ENCODE measurements at places on chromosomes 7 and 10.
A peak's percentile ranks its signal among the peaks of the same experiment; 100 is the strongest.

DNA sequence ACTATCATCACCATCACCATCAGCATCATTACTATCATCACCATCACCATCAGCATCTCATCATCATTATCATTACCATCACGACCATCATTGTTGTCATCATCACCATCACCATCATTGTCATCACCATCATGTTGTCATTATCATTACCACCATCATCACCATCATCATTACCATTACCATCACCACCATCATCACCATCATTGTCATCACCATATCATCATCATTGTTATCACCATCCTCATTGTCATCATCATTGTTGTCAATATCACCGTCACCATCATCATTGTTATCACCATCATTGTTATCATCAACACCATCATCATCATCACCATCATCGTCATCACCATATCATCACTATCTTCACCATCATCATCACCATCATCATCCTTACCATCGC is 124.3 kb downstream of the PTPRN2 start:
- no peak for DNase-seq

DNA sequence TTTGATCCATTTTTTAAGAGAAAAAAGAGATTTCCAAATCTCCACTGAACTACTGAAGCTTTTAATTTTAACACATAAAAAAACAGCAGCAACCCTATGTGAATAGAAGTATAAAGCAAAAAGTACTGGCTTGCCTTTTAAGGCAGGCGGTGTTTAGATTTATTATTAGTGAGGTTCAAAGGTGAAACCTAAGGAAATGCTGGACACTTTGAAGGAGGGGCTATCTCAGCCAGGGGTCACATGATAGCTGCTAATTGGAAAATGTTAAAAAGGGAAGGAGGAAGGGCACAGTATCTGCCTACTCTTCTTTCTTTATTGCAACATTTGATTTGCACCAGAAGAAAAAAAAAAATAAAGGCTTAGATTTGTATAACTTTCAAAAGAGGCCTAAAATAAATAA is 183.8 kb downstream of the SKAP2 start:
- no peak for DNase-seq

- DNase-seq, result no peak
Observed at GRCh38 chr7:6508539-6508938, 42.7 kb downstream of the GRID2IP start.

DNA sequence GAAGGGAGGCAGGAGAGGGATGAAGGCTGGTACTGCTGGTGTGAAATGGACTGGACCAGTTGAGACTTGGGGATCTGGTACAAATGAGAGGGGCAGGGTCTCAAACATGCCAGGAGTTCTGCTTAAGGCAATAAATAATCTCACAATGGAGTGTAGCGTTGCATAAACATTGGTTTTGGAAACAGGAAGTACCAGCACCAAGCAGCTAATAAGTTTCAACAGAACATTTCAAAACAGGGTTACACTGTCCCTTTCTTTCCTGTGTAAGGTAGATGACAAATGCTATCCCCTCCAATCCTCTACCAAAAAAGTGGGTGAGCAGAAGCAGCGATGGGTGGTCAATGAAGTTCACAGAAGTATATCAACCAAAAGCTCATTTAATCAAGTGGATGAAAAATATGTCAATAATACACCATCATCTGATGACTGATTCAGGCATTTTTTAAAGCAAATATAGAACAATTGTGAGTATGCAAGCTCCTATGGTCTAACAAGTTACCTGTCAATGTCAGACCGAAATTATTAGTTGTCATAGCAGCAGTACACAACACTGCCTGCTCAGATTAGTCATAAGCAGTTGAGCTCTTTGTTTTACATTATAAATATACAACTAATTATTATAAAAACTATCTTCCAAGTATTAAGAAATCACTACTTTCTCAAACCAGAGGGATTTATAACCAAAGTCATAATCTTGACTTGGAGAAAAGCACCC is 220.0 kb downstream of the FAM107B start:
- no peak for DNase-seq

DNA sequence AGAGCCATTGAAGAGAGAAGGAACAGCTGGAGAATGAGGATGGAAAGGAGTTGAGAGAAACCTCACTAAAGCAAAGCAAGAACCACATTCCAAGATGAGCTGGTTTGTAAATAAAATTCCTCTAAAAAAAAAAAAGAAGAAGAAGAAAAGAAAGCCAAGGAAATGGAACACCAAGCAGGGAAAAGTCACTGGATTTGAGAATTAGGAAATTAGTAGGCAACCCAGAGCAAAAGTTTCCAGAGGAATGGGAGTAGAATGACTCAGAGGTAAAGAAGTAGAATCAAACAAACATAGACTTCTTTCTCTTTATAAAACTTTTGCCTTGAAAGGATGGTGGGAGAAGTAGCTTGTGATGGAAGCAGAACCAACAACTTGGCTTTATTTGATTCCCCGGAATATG is 3.9 kb downstream of the CH25H start:
- DNase-seq, result no peak

DNA sequence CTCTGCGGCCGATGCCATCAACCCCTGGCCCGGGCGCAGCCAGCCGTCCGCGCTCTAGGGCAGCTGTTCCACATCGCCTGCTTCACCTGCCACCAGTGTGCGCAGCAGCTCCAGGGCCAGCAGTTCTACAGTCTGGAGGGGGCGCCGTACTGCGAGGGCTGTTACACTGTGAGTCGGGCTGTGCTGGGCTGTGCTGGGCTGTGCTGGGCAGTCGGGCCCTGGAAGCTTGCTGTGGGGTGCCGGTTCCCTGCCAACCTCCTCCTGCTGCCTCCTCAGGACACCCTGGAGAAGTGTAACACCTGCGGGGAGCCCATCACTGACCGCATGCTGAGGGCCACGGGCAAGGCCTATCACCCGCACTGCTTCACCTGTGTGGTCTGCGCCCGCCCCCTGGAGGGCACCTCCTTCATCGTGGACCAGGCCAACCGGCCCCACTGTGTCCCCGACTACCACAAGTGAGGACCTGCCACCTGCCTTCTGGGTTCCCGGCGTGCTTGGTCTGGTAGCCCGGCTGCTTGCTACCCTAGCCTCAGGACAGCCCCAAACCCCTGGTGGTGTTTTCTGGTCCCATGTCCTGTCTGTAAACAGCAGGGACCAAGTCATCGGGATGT is 7.5 kb downstream of the ZYX start:
- no peak for DNase-seq

DNA sequence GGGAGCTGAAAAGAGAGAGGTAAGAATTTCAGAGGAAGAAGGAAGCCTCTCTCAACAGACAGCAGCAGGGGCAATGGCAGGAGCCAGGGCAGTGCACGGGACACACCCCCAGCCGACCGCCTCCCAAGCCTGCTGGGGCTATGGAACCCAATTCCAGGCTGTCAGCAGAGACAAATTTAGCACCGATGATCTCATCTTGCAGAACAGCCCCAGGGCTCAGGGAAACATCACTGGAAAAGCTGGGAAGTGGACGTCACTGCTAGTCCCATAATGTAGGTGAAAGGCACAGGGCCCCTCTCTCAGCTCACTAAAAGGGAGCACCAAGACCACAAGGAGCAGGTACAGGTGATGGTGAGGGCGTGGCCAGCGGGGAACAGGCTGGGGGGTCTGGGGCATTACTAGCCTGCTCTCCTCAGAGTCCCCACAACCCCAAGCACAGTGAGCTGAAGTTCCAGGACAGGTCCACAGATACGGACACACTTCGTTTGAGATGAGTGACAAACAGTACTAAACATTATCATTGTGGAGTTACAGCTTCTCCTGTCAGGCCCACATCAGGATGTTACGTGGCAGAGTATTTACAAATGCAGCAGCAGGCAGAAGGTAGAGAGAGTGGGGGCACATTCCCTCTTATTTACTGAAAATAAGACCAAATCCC is 103.7 kb downstream of the PLXNA4 start:
- peak; percentile 18 for DNase-seq
